ENCODE measurements at places on chromosomes 3 and 15. TPM values are rescaled to one million over a fixed set of nuclear protein-coding genes. Genes with fewer than 3 reads are reported as not detected.

DNA sequence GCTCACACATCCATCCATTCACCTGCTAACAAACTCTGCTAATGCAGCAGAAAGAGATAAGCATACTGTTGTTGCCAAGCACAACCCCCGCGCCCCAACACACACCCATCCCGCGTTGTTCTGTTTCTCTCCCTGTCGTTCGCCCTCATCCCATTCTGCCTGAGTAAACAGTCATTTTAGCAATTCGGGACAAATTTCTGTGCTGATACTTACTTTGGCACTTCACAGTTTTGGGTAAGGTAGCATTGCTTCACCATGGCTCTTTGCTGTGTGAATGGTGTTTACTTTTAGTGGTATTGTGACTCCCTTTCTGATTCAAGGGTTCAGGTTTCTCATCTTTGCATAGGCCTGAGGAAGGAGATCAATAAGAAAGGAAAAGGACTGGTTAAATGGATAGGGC lies 149.7 kb downstream of the AKAP13 start:
- DNase-seq: no peak

DNA sequence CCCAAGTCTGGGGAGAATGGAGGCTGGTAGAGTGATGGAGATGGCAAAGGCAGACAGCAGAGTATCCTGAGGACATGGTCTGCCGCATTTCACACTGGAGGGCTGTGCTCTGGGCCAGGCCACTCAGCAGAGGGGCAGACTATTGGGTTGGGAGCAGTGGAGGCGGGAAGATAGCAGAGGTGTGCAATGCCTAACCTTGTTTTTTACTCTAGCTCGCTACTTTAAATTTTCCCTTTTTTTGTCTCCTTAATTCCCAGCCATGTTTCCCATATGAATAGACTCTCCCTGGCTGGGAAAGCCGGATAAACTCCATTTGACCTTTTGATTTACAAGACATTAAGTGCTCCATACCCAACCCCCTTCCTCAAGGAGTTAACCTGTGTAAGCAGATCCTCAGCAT lies 33.5 kb upstream of the ST6GAL1 start:
- DNase-seq: no peak

DNA sequence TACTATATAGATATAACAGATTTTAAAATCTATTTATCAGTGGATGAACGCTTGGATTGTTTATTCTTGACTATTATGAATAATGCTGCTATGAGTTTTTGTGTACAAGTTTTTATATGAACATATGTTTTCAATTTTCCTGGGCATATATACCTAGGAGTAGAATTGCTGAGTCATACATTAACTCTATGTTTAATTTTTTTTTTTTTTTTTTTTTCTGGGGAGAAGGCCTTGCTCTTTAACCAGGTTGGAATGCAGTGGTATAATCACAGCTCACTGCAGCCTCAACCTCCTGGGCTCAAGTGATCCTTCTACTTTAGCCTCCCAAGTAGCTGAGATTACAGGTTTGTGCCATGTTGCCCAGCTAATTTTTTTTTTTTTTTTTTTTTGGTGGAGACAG lies 9.1 kb downstream of the CIDEC start:
- DNase-seq: no peak

GRCh38 chr3:169390741-169391305 lies 272.7 kb downstream of the MECOM start:
- peak; percentile 12 for DNase-seq

GRCh38 chr3:38006445-38006995 lies 15.9 kb downstream of the VILL start:
- no peak for DNase-seq

GRCh38 chr3:40398346-40398745 lies 11.4 kb downstream of the ENTPD3 start:
- DNase-seq: no peak

DNA sequence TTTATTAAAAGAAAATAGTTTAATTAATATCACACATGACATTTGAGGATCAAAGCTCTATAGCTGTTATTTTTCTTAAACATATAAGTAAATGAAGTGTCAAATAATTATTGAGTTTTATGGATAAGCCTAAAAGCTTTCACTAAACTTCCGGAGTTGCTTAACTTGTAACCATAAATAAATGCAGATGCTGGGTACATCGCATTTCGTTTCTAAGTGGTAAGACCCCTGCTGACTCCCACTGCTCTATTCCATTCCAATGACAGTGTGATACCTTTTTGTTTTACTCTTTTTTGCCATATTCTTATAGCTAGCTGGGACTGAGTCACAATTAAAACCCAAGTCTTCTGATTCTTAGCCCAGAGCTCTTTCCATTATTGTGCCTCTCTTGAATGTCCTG lies 411.1 kb downstream of the SOX2 start:
- DNase-seq: no peak

GRCh38 chr15:87713475-87713879 lies 543.1 kb downstream of the NTRK3 start:
- DNase-seq: no peak

- DNase-seq: no peak
These were observed 79.6 kb downstream of the MLH1 start for GRCh38 chr3:37072892-37073291.

- DNase-seq: peak; percentile 9
These were observed 520 bp downstream of the ZNF654 start for GRCh38 chr3:88059380-88060170.

DNA sequence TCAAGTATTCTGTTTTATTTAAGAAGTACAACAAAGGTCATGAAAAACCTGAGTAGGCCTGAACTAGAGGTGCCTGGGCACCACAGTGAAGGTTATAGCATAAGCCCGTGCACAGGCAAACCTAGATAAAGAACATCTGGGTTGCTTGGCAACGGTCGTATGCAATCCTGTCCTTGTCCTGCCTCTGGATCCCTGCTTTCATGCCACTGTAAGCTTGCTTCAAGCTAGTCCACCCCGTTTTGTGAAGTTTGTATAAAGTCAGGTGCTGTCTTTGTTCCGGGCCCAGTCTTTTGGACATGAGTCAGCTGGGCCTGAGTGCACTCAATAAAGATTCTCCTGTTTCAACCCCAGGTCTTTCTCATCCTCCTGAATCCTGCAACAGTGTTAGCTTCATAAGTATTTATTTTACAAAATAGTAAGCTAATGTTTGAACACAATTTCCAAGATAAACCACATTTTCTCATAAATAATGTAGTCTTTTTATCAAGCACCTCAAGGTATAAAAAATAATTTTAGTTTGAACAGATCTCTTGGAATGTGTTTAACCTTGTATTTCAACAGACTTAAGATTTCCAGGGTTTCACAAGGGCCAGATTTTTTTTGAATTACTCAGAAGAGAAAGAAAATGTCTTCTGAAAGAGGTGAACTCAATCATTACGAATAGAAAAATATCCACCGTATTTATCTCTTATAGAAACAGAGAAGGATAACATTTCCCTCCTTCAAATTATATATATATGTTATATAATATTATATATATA lies 14.3 kb upstream of the SLC9C1 start:
- no peak for DNase-seq

DNA sequence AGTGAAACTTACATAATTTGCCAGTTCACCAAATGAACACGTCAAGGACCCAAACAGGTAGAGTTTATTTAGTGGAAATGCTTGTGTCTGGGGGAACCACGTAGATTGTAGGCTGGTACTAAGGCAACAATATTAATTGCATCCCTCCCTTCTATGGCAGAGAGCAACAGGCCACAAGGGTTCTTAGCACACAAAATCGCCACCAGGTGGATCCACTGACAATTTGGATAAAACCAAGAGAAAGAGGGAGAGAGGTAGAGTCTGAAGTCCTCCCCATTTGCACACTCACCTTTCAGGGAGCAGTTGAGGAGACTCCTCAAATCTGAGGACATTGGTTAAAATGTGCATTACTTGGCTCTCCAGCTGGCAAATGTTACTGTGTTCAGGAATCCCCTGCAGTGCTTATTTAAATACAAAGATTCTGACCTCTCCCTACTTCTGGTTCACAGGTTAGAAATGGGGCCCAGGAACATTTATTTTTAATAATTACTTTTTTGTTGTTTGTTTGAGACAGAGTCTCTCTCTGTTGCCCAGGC lies 181.0 kb upstream of the FEZF2 start:
- no peak for DNase-seq

DNA sequence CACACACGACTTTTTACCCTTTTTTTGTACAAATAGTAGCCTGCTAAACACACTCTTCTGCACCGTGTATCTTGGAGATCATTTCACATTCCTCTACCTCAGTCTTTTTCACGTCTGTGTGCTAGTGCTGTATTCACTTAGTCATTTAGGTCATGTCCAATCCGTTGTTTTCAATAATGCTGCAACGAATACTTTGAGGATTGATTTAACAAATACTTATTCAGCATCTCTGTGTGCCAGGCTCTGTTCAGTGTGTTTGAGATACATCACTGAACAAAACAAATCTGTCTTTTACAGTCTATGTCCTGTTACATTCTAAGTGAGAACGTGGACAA lies 882 bp downstream of the JMJD7 start:
- no peak for DNase-seq

GRCh38 chr15:89335298-89336041 lies 846 bp upstream of the POLG start:
- no peak for DNase-seq

GRCh38 chr3:38140326-38141172 lies 2.1 kb downstream of the MYD88 start:
- DNase-seq: no peak

The AMT gene
- 0.56 TPM for total RNA-seq

The CCR9 gene
- not detected for total RNA-seq

The GOLGA8O gene
- total RNA-seq: 0.45 TPM

The CCDC39 gene
- not detected for total RNA-seq

The RLBP1 gene
- not detected for total RNA-seq

The CEP97 gene
- total RNA-seq: 21.1 TPM

The TGM4 gene
- not detected for total RNA-seq

The CCDC9B gene
- total RNA-seq: 30.1 TPM

The TNFAIP8L3 gene
- 30.9 TPM for total RNA-seq

The GOLGA8R gene
- 1.4 TPM for total RNA-seq

The GPR27 gene
- total RNA-seq: not detected

All from myocyte (in vitro differentiated cells).